ENCODE measurements at places on chromosomes 2 and 18.

GRCh38 chr18:39481281-39481680, 1915.7 kb upstream of the CELF4 start:
- DNase-seq, result no peak

- no peak for DNase-seq
These were observed 35.1 kb downstream of the GALM start for GRCh38 chr2:38700881-38701458.

DNA sequence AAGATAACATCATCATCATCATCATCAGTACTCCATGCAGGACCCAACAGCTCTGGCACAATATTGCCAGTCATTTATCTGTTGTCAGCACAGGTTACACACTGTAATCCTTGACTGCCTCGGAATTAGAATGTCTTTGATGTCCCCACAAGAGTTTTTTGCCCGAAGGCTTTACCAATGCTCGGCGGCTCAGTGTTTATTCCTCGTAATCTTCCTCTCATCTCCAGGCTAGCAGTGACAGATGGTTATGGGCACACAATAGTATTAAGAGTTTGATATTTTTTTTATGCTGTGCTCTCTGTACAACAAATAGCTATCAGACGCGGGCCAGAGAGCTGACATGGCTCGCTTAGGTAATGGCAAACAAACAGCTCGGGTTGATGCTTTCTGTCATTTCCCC, 515.2 kb downstream of the ZEB2 start:
- DNase-seq, result no peak

DNA sequence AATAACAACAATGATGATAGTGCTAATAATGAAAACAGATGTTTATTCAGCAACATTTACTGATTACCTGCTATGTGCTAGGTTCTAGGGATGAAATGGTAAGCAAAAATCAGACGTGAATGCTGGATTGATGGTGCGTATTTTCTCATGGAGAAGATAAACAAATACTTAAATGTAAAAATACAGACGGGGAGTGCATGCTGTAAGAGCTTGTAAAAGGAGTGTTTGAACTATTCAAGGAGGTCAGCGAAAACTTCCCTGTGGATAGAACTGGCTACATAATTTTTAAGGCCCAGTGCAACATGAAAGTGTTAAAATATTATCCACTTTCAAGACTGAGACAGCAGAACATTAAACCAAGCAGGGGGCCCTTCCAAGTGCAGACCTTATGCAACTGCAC, 22.1 kb downstream of the MTX2 start:
- DNase-seq, result no peak

DNA sequence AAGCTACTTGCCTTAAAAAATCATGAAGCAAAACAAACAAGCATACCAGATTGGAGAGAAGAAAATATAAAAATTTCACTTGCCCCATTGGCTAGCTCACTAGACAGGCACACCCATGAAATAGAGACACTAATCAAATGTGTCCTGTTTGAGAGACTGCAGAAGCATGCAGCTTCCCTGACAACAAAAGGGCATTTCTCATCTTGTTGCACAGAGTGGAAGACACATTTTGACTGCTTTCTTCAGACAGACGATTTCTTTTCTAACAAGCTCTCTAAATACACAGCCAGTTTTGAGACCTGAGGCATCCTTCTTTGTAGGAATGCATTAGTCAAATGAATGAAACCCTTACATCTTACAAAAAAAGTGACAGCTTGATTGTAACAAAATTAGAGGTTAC, 1558.6 kb upstream of the NXPH2 start:
- no peak for DNase-seq
